ENCODE measurements at places on chromosomes 7 and 10.

- no peaks in the 10 kb centered on the region for H3K27me3 ChIP-seq
- H3K4me1 ChIP-seq = no peaks in the 10 kb centered on the region
- H3K4me3 ChIP-seq = no peak overlapping the region
- no peak for DNase-seq
Observed at GRCh38 chr10:126843299-126843934, 61.8 kb upstream of the DOCK1 start.

DNA sequence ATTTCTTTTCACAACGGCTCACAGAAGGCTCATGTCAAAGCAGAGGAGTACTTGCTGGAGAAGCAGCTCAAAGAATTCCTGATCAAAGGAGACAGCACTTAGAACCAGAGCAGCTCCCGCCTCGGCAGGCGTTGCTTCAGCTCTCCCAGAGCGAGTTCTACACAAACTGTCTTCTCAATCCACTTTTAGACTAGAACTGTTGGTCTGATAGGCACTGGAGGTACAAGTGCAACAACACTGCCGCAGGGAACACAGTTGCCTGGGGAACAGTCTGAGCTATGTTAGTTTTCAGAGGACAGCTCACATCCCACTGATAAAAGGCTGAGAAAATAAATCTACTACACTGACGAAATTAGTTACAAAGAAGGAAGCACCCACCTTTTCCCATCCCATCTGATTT is 35.4 kb downstream of the CYTH3 start:
- H3K4me1 ChIP-seq = peaks cover 13% of the 10 kb centered on the region
- no peaks in the 10 kb centered on the region for H3K27me3 ChIP-seq
- H3K4me3 ChIP-seq = no peak overlapping the region
- DNase-seq = no peak
- no peak overlapping the region for H3K27ac ChIP-seq

GRCh38 chr7:73981933-73982332 is 46.0 kb upstream of the ELN start:
- no peak overlapping the region for H3K27ac ChIP-seq
- no peak for DNase-seq
- H3K4me3 ChIP-seq = no peak overlapping the region
- H3K36me3 ChIP-seq = no peaks in the 10 kb centered on the region

GRCh38 chr7:150400008-150400787 is 21.1 kb downstream of the ZNF775 start:
- H3K27ac ChIP-seq = no peak overlapping the region
- H3K27me3 ChIP-seq = no peaks in the 10 kb centered on the region
- H3K4me3 ChIP-seq = no peak overlapping the region
- DNase-seq = peak; percentile 41

DNA sequence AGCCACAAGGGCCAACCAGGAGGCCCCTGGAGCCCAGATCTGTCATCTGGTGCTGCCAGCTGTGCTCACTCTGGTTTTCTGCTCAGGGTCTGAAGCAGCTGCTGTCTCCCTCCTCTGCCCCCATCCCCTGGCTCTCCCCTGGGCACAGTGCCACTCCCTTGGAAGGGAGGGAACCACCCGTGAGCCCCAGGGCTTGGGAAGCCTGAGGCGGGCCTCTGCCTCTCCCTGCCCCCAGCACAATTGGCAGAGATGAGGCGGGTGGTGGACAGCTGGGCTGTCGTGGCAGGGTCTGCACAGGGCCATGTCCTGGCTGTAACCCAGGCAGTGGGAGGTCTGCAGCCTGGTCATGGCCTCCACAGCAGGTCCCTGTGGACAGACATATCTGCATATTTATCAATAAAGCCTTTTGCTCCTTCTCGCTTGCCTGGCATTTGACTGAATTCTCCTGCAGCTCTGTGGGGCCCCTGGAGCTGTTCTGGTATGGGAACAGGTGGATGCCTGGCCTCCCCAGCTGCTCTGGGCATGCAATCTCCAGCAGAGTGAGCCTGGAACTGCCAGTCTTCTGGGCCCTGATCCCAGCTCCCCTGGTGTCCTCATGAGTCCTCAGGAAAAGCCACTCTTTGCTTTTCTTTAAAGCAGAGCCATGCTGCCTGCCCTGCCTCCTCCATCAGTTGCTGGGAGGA is 1.6 kb upstream of the ANKRD2 start:
- no peaks in the 10 kb centered on the region for H3K27me3 ChIP-seq
- no peak overlapping the region for H3K27ac ChIP-seq
- H3K4me3 ChIP-seq = no peak overlapping the region
- no peaks in the 10 kb centered on the region for H3K36me3 ChIP-seq
- peaks cover 17% of the 10 kb centered on the region for H3K4me1 ChIP-seq

DNA sequence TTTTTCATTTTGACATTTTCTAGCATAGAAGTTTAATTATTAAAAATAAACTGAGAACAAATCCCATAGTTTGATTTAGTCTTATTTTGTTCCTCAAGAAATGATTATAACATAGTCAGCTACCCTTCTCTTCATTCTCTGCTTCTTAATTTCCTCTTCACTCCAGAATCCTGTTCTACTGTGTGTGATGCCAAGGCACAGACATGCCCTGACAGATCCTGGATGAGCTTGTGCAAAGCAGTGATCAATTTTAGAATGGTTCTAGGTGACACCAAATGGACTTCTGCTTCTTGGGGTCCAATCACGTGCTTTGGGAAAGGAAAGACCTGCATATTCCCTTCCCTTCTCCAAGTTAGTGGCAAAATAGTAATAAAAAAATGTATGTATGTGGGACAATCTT is 665.6 kb downstream of the MAGI2 start:
- no peaks in the 10 kb centered on the region for H3K4me1 ChIP-seq
- DNase-seq = no peak
- H3K36me3 ChIP-seq = no peaks in the 10 kb centered on the region
- no peak overlapping the region for H3K27ac ChIP-seq
- no peak overlapping the region for H3K4me3 ChIP-seq

DNA sequence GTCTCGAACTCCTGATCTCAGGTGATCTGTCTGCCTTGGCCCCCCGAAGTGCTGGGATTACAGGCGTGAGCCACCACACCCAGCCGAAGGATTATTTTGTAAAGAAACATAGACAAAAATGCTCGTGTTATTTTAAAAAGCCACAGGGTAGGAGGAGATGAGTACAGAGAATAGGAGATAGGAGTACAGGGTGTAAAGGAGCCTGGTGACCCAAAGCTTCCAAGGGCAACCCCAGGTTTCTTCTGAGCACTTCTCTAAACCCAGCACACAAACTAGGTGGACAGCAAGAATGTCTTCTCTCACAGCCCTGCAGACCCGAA is 54.7 kb downstream of the ZNF467 start:
- H3K36me3 ChIP-seq = peaks cover 34% of the 10 kb centered on the region
- H3K27ac ChIP-seq = no peak overlapping the region
- H3K27me3 ChIP-seq = no peaks in the 10 kb centered on the region
- no peak for DNase-seq

DNA sequence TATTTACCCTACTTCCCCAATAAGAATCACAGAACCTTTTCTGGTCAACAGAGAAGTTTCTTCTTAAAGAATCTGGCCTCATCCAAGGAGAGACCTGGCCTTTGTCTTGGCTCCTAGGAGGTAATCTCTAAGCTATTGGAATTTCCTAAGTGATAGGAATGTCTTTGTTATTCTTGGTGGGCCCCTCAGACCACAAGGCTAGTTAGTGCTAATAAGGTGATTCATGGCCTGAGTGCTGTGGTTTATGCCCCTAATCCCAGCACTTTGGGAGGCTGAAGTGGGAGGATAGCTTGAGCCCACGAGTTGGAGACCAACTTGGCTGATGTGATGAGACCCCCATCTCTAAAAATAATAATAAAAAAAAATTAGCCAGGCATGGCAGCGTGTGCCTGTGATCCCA is 60.0 kb upstream of the CYP2C18 start:
- DNase-seq = no peak
- H3K27me3 ChIP-seq = no peaks in the 10 kb centered on the region
- H3K4me3 ChIP-seq = no peak overlapping the region
- H3K36me3 ChIP-seq = no peaks in the 10 kb centered on the region

DNA sequence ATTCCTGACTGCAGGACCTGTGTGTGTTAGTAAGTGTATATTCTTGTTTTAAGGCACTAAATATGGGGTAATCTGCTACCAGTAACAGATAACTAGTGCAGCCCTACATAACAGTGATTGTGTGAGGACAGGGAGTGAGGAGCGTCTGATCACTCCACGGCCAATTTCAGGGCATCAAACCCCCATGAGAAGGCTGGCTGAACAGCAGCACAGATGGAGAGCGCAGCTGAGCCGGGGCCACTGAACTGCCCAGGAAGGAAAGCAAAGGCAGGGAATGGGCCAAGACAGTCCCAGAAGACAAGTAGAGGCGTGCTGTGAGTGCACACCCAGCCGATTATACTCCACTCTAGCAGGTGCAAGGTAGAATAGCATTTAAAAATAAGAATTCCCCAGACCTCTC is 157.1 kb upstream of the CHST15 start:
- DNase-seq = no peak
- H3K4me3 ChIP-seq = no peak overlapping the region
- H3K27ac ChIP-seq = no peak overlapping the region
- H3K36me3 ChIP-seq = no peaks in the 10 kb centered on the region
- no peaks in the 10 kb centered on the region for H3K27me3 ChIP-seq
- H3K4me1 ChIP-seq = no peaks in the 10 kb centered on the region

GRCh38 chr7:16804674-16805439 is at the start of gene AGR2:
TSS of gene AGR2 (minus strand) at chr7:16804999. CDS start at chr7:16801796, 3,203 bp downstream.
- DNase-seq = no peak
- no peaks in the 10 kb centered on the region for H3K36me3 ChIP-seq
- no peaks in the 10 kb centered on the region for H3K27me3 ChIP-seq
- H3K4me3 ChIP-seq = peak within 1 kb of the TSS; percentile 31
- no peaks in the 10 kb centered on the region for H3K4me1 ChIP-seq

- H3K4me1 ChIP-seq = no peaks in the 10 kb centered on the region
- no peak for DNase-seq
- no peak overlapping the region for H3K27ac ChIP-seq
- no peaks in the 10 kb centered on the region for H3K27me3 ChIP-seq
Observed at GRCh38 chr10:119502209-119502608, 40.3 kb downstream of the RGS10 start.

DNA sequence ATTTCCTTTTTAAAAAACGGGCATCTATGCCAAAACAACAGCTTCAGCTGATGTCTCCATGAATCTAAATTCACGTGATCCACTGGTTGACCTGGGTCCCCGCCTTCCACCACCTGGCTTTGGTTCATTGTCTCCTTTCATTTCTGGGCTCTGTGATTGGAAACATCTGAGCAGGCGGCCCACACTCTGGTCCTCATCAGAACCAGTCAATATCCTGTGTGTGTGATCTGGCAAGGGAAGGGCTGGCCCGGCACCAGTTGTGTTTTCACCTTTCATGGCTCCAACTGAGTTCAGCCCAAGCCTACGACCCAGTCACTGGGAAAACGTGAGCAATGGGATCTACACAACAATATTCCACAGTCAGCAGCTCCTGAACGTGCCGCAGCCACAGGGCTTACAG is 46.2 kb downstream of the PARP12 start:
- no peaks in the 10 kb centered on the region for H3K4me1 ChIP-seq
- no peak for DNase-seq
- no peak overlapping the region for H3K27ac ChIP-seq
- no peaks in the 10 kb centered on the region for H3K36me3 ChIP-seq

Data from left lung (tissue), 14 donors.